Mesangial cell (primary cell): ENCODE measurements at places on chromosomes 13 and 19. TPM values are rescaled to one million over a fixed set of nuclear protein-coding genes. Genes with fewer than 3 reads are reported as not detected.

CD209 gene
- total RNA-seq = not detected in 2 replicates

TNFSF13B gene
- total RNA-seq = 0.49 and 1.3 TPM in 2 replicates

POLRMT gene
- total RNA-seq = 40.4 and 65.2 TPM in 2 replicates

SERTAD3 gene
- total RNA-seq = 17.9 and 22.8 TPM in 2 replicates

ZNF470 gene
- total RNA-seq = 0.65 and 1.5 TPM in 2 replicates

FEM1A gene
- 14.7 and 15.1 TPM in 2 replicates for total RNA-seq

FPR3 gene
- not detected in 2 replicates for total RNA-seq

LGALS4 gene
- not detected in 2 replicates for total RNA-seq

NUDT15 gene
- 6.6 and 25.4 TPM in 2 replicates for total RNA-seq

CLEC17A gene
- not detected in 2 replicates for total RNA-seq

FLT3 gene
- total RNA-seq = 0.16 and 0.38 TPM in 2 replicates

JUND gene
- total RNA-seq = 277 and 421 TPM in 2 replicates

TJP3 gene
- 2.5 TPM in 1 of 2 replicates, not detected in the other for total RNA-seq

TRAPPC5 gene
- total RNA-seq = 114 and 143 TPM in 2 replicates

SPTBN4 gene
- total RNA-seq = 0.38 and 0.49 TPM in 2 replicates

ZNF418 gene
- total RNA-seq = 3.0 and 7.7 TPM in 2 replicates

ARRDC5 gene
- not detected in 2 replicates for total RNA-seq

GRK1 gene
- not detected in 2 replicates for total RNA-seq

LILRA1 gene
- not detected in 2 replicates for total RNA-seq

IGFL1 gene
- total RNA-seq = not detected in 2 replicates

ELSPBP1 gene
- total RNA-seq = not detected in 2 replicates

DPY19L3 gene
- 9.5 and 40.2 TPM in 2 replicates for total RNA-seq

LPAR6 gene
- 3.3 TPM in 2 replicates for total RNA-seq

RDH8 gene
- not detected in 2 replicates for total RNA-seq

CACTIN gene
- 34.7 and 35.1 TPM in 2 replicates for total RNA-seq

ERICH4 gene
- total RNA-seq = not detected in 2 replicates

LSR gene
- 39.8 and 88.1 TPM in 2 replicates for total RNA-seq

OCEL1 gene
- total RNA-seq = 6.7 and 19.1 TPM in 2 replicates

IGFL3 gene
- total RNA-seq = 0.76 TPM in 1 of 2 replicates, not detected in the other

PSENEN gene
- 61.4 and 72.5 TPM in 2 replicates for total RNA-seq

ZNF665 gene
- 0.76 and 1.8 TPM in 2 replicates for total RNA-seq

CLEC4M gene
- not detected in 2 replicates for total RNA-seq

NDUFA13 gene
- 105 and 169 TPM in 2 replicates for total RNA-seq

FCER2 gene
- total RNA-seq = not detected in 2 replicates

SLC10A2 gene
- not detected in 2 replicates for total RNA-seq

CEACAM7 gene
- total RNA-seq = not detected in 2 replicates

ATP12A gene
- total RNA-seq = not detected in 2 replicates

TEAD2 gene
- 56.5 and 59.7 TPM in 2 replicates for total RNA-seq

LHB gene
- 0.49 and 0.76 TPM in 2 replicates for total RNA-seq

PLVAP gene
- 1.6 and 2.0 TPM in 2 replicates for total RNA-seq

KLK4 gene
- total RNA-seq = not detected in 2 replicates

UTP14C gene
- 5.2 and 6.1 TPM in 2 replicates for total RNA-seq

MBD3L2 gene
- total RNA-seq = not detected in 2 replicates

SHISA7 gene
- total RNA-seq = under 0.01 TPM in 1 of 2 replicates, not detected in the other

SIGLEC8 gene
- not detected in 2 replicates for total RNA-seq

KLK11 gene
- total RNA-seq = not detected in 2 replicates
